RCC 7860 (cell line): ENCODE measurements at places on chromosomes 7 and 10.
A peak's percentile ranks its signal among the peaks of the same experiment; 100 is the strongest.

GRCh38 chr7:129841465-129841864, 111.3 kb downstream of the UBE2H start:
- no peak for DNase-seq

GRCh38 chr10:126502441-126502840, 114.2 kb upstream of the ADAM12 start:
- no peak for DNase-seq

DNA sequence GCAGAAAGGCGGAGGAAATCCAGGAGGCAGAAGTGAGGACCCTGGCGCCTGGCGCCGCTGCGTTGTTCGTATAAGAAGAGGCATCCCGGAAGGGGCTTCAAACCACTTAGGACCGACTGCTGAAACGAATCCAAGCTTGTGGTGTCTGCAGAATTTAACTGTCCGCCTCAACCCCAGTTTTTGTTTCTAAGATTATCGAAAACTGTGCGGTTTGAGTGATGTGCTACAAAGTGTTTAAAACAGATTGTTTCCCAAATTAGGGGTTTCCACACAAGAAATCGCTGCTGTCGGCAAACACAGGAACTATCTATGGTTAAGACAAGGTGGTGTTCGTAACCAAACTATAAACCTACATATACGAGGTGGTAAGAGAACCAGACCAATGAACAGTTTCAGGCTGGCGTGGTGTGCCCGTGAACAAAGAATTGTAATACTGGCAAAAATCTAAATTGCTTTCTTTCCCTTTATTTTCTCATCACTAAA, 835 bp upstream of the DGKI start:
- DNase-seq, result no peak

DNA sequence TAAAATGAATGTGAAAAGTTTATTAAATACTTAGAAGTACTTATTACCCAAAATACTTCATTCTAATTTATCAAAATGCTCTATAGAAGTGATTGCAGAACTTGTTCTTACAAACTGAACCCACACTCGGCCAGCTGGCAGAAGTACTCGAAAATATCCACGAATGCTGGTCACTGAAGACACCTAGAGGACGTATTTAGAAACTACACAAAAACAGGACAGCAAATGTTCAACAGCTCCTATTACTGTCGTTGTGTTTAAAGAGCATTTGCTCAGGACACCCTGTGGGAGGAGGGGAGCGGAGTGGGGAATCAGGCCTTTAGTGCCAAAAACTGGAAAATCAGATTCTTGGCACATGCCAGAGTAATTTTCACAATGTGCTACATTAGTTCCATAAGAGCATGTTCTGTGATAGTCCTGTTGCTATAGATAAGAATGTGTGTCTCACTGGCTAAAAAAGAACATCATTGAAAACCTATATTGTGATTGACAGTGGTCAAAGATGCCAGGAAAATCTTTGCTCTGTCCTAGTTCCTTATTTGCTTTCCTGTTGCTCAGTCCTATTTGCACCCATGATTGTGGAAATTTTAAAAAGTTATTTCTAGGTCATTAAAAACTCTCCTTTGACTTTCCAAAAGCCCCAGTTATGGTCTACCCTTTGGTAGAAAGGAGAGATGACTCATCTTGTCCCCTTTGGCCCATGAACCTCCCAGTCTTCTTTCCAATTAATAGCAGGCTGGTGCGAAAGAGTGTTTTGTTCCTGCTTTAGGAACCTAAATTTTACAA, 49.0 kb upstream of the NRBF2 start:
- peak; percentile 71 for DNase-seq

- DNase-seq, result no peak
These were observed 109.9 kb downstream of the HECTD2 start for GRCh38 chr10:91519899-91520514.

DNA sequence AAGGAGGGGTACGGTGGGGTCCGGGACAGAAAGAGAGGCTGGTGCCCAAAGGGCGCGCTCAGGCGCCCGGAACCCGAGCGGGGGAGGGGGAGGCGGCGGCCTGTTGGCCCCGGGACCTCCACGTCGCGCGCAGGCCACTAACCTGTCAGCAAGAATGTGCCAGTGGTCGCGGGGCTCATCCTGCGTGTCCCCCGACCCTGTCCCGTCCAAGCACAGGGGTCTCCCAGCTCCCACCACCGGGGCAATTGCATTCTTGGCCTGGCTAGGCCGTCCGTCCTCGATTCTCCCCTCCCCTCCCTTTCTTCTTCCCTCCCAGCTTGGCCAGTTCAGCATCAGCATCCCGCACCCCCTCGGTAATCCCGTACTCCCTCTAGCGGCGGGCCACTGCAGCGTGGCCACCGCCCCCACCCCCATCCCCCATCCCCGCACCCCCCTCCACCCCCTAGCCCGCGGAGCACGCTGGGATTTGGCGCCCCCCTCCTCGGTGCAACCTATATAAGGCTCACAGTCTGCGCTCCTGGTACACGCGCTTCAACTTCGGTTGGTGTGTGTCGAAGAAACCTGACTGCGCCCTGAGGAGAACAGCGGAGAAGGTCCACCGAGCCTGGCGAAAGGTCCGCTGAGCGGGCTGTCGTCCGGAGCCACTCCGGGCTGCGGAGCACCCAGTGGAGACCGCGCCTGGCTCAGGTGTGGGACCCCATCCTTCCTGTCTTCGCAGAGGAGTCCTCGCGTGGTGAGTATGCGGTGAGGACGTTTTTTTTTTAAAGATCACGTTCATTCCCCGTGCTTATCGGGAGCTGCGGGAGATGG, at the start of gene SGCE:
SGCE (minus strand) TSS at position 286 of the 810 bp plus-strand sequence; CDS start at position 251, 35 bp downstream.
- DNase-seq, result peak; percentile 67

DNA sequence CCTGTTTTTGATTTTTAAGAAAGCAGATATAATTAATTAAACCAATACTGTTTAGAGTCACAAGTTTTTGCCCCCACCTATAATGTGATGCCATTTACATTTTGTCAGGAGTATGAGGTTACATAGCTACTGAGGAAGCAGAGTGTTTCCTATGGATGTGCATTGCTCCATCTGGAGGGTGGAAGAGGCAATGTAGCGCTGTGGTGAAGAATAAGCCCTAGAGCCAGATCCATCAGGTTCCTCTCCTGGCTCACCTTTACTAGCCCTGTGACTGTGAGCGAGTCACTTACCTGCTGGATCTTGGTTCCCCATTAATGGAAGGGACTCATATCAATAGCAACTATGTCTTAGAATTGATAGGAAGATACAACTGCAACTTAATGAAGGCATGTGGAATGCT, 216.0 kb downstream of the GPAM start:
- DNase-seq, result no peak

- DNase-seq, result no peak
These were observed 364.2 kb upstream of the COBL start for GRCh38 chr7:51680594-51681399.

- DNase-seq, result no peak
These were observed 33.8 kb upstream of the SMKR1 start for GRCh38 chr7:129468547-129468946.

DNA sequence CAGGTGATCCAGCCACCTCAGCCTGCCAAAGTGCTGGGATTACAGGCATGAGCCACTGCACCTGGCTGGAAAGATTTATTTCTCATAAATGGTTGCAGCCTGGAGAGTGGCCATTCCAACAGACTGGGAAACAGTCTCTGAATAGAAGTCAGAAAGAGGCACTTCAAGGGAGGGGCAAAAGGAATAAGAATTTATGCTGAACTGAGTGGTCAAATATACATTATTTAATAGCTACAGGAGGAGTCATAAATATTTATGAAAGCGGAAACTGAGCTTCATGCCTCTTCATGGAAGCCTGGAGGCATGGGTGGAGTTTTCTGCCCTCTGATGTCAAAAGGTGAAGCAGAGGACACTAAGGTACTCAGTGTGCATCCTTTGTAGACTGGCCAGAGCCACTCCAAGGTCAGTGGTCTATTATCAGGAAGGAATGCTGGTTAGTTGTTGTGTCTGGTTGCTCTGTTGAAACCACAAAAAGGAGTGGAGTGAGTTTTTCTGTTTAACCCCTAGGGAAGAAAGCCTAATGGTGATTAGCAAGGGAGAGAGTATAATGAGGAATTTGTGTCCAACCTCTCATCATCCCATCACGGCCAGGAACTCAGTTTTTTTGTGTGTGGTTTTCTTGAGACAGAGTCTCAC, 9.3 kb upstream of the NRBF2 start:
- DNase-seq, result no peak

DNA sequence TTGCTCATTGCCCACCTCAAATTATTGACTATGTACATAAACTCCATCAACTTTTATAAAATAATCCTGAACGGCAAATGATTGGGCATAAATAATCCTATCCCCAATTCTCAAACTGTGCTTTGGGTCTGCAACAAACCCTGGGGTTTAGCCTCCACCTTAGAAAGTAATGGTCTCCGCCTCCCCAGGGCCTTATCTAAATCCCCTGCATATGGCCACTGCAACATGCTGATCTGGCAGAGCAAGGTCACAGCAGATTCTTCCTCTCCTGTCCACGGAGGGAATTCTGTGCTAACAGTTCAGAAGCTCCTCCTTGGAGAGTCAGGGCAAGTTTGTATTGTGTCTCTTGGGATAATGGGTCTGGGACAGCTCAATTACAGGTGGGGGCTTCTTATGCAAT, 18.4 kb downstream of the FXYD4 start:
- no peak for DNase-seq

DNA sequence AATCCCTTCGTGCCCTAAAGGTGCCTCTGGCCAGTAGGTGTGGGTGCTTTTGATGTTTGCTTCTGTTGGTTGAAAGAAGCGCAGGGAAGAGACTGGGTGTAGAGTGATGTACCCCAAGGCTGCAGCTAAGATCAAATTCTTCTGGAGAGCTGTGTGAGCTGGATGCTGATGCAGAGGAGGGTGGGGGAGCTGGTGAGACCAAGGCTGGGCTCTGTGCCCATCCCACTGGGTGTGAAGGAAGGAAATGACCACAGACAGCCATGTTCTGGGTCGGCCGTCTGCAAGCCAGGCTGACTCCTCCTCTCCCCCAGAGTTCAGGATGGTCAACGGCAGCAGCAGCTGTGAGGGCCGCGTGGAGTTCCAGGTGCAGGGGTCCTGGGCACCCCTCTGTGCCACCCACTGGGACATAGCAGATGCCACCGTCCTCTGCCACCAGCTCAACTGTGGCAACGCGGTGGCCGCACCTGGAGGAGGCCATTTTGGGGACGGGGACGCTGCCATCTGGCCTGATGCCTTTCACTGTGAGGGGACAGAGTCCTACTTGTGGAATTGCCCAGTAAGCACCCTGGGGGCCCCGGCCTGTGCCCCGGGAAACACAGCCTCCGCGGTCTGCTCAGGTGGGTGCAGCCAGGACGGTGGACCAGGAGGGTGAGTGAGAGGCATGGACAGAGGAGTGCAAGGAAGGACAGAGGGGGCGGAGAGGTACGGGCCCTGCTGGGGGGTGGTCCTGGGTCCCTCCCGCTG, 5.1 kb downstream of the SCART1 start:
- no peak for DNase-seq

DNA sequence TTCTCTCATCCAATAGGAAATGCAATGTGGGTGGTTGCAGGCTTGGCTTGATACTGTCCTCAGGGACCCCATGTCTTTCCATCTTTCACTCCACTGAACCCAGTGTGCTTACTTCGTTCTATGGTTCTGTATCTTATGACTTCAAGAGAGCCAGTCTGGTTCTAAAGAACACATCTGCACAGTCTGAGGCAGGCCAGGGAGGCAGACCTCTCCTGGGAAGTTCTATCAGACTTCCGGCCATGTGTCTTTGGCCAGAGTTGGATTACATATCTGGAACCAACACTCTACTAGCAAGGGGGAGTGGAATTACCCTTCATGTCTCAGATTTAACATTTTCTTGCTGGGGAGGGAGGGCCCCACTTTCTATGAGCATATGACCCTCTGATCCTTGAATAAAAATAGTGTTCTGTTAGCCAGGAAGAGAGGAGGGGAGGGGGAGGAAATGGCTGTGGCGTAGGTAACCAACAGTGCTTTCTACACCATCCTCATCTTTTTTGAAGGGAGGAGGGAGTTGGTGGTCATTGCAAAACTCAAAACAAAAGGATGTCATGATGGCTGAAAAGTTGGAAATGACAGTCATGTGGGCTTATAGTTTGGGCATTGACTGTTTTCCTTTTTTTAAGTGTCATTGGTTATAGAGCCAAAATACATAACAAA, 370.2 kb downstream of the GATA3 start:
- DNase-seq, result no peak

- DNase-seq, result no peak
These were observed 5.1 kb downstream of the CACNA2D1 start for GRCh38 chr7:82438521-82438920.

DNA sequence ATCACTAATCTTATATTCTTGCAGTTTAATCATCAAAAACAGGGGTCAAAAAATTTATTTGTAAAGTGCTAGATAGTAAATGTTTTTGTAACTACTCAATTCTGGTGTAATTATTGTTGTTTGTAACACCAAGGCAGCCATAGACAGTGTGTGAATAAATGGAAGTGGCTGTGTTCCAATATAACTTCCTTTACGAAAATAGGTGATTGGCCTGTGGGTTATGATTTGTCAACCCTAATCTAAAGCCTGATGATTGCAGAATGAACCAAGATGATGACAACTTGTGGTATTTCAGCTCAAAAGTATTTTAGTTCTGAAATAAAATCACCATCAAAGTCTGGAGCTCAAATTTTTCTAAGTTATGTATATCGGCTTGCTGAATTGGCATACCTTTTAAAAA, 34.4 kb upstream of the ETV1 start:
- DNase-seq, result no peak

- DNase-seq, result no peak
These were observed 38.5 kb downstream of the UNC5B start for GRCh38 chr10:71250842-71251241.

DNA sequence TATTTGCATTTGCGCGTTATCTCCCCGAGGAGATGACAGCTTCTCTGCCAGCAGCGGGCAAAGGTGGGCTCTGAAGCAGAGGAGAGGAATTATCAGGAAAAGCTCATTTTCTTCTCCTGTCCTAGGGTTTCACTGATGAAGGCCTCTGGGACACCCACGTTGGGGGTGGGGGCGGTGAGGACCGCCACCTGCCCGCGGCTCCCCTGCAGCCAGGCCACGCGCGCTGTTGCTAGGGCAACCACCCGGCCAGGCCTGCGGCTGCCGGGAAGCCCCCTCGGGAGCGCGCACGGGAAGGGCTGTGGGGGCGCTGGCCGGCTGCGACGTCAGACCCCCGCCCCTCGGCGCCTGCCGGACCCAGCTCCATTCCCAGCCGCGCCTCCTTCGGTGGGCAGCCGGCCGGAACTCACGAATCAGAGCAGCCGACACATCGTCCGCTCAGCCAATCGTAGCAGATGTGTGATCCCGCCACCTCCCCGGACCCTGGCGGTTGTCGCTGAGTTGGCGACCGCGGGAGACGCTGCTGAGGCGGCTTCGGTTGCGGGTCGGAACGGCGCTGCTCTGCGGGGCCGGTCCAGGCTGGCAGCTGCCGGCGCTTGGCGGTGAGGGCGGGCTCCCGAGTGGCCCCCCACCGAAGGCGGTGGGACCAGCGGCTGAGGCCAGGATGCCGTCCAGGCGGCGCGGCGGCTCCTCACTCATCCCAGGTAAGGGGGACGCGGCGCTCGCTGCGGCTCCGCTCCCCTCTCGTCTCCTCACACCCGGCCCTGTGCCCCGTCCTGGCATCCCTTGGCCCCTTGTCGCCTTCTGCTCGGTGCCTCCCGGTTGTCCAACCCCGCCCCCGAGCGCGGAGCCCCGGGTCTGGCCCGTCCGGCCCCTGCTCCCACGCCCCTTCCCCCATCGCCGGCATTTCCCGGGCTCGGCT, at the start of gene TPST1:
TPST1 (plus strand) TSS at position 513 of the 919 bp plus-strand sequence. CDS start 35,092 bp downstream, outside the sequence.
- peak; percentile 89 for DNase-seq

- DNase-seq, result no peak
These were observed 280.6 kb downstream of the TFEC start for GRCh38 chr7:115749924-115750323.

GRCh38 chr7:78020874-78021249, 222.3 kb downstream of the PHTF2 start:
- no peak for DNase-seq
